Endothelial cell (in vitro differentiated cells): ENCODE measurements at places on chromosomes 13 and 19. TPM values are rescaled to one million over a fixed set of nuclear protein-coding genes. Genes with fewer than 3 reads are reported as not detected.

The EID2 gene
- 19.6 TPM for total RNA-seq

The IL17D gene
- total RNA-seq = 2.1 TPM

The TMEM59L gene
- total RNA-seq = 0.15 TPM

The ATP4A gene
- total RNA-seq = not detected

The USF2 gene
- 92.2 TPM for total RNA-seq

The ZNF470 gene
- total RNA-seq = 5.7 TPM

The LRRC8E gene
- 0.08 TPM for total RNA-seq

The CCL25 gene
- total RNA-seq = not detected

The ZNF709 gene
- total RNA-seq = 6.6 TPM

The ZNF100 gene
- 18.2 TPM for total RNA-seq

- no peak for DNase-seq
Observed at GRCh38 chr19:50573741-50574461, 5.7 kb upstream of the LRRC4B start.

GRCh38 chr19:49676136-49676783, 811 bp upstream of the PRMT1 start:
- peak; percentile 68 for DNase-seq

DNA sequence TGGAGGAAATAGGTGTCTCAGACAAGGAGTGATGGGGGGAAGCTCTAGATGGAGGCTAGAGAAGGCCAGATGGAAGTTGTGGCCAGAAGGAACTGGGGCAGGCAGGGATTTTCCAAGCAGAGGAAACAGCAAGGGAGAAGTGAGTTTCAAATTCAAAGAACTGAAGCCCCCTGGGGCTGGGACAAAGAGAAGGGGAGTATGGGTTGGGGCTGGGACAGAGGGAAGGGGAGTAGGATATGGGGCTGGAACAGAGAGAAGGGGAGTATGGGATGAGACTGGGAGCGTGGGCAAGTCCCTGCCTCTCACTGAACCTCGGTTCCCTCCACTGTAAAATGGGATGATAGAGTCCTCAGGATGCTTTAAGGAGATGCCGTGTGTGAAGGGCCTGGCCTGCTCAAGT, 1.9 kb upstream of the GTF2F1 start:
- DNase-seq = no peak

- DNase-seq = no peak
Observed at GRCh38 chr19:18060472-18060871, 26.3 kb downstream of the IL12RB1 start.

DNA sequence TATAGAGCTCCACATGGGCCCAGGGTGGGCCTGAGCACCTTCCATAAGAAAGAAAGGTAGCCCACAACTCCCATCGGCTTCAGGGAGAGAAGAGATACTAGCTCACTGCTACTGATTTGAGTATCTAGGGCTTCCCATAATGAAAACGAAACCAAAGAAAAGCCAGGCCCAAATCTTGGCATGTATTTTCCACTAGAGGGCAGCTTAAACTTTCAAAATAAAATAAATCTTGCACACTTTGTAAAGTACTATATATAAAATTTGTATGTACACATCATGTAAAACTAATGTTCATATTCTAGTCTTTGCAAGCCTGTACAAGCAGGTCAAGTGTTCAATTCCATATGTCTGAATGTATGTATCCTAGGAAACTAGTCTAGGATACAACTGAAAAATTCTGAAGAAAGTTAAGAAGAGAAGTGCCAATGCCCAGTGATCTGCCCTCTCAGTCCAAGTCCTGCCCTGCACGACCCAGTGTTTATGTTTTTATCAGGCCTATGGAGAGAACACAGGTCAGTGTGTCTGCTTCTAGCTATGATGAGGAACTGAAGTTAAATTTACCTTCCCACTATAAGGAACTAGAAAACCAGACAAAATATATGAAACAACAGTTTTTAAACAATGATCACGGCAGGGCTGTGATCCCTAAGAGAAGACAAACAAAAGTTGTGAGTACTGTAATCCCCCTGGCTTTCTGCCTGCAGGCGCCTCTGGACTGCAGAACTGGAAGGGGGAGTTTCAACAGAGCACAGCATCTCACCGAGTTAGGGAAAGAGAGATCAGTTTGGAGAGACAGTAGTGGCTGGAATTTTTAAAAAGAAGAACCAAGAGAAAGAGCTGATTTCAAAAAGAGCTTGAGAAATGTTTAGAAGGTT, 475.7 kb downstream of the UQCRFS1 start:
- DNase-seq = no peak

GRCh38 chr19:33714149-33714548, 82.5 kb upstream of the KCTD15 start:
- DNase-seq = no peak

DNA sequence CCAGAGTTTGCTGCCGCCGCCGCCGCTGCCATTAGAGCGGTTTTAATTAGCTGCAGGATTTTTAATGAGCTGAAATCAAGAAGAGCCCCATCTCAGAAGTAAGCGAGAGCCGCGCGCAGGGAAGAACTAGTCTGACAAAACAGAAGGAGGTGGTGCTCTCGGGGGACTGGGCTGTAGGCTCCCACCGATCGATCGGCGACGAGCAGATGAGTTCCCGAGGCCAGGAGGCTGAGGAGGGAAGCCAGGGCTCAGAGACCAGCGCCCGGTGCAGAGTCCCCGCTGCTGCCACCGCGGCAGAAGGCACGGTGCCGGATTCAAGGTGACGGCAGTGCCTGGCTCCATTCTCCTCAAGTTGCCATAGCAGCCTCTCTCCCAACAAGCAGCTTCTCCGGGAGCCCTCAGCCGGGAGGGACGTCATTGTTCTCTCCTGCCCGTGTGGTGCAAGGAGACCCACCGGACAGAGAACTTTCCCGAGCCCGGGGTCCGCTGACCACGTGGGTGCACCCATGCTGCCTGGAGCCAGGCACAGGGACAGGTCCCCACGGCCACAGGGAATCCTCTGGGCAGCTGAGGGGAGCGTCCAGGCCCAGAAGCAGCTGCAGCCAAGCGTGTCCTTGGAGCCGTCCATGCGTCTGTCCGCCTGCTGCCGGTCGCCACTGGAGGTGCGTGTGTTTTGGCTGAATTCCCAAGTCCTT, 62.9 kb downstream of the CHST8 start:
- no peak for DNase-seq

DNA sequence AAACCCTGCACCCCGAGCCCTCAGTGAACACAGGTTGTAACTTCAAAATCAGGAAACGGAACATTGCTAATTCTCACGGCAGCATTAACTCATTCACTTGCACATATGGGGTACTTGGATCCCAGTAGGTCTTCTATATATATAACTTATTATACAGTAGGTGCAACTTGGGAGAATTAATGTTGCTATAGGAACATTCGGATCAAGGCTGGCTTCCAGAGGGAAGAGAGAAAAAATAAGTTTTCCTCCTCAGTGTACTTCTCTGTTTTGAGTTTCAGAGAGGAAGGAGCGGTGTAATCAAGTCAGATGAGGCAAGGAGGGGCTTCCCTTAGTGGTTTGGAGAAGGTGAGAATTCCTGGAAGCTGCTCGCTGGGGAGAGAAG, 90.9 kb upstream of the ZNF507 start:
- no peak for DNase-seq

DNA sequence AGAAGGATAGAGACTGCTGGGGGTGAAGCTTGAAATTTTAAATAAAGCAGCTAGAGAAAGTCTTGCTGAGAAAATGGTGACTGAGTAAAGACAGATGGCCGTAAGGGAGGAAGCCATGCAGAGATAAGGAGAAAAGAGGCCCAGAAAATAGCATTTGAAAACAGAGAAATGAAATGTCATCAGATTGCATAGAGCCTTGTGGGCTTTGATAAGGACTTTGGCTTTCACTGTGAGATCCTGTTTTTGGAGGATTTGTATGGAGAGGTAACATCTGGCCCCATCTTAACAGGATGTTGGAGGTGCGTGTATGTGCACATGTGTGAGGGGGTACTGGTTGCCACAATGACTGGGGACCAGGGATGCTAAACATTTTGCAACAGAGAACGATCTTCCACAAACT, 19.5 kb upstream of the ATP8A2 start:
- no peak for DNase-seq

GRCh38 chr13:36555151-36555986, 118.5 kb upstream of the SERTM1 start:
- DNase-seq = no peak
